ENCODE measurements at places on chromosomes 2 and 18. TPM values are rescaled to one million over a fixed set of nuclear protein-coding genes. Genes with fewer than 3 reads are reported as not detected.

Gene ORC4
- 20.6 TPM for polyA plus RNA-seq

DNA sequence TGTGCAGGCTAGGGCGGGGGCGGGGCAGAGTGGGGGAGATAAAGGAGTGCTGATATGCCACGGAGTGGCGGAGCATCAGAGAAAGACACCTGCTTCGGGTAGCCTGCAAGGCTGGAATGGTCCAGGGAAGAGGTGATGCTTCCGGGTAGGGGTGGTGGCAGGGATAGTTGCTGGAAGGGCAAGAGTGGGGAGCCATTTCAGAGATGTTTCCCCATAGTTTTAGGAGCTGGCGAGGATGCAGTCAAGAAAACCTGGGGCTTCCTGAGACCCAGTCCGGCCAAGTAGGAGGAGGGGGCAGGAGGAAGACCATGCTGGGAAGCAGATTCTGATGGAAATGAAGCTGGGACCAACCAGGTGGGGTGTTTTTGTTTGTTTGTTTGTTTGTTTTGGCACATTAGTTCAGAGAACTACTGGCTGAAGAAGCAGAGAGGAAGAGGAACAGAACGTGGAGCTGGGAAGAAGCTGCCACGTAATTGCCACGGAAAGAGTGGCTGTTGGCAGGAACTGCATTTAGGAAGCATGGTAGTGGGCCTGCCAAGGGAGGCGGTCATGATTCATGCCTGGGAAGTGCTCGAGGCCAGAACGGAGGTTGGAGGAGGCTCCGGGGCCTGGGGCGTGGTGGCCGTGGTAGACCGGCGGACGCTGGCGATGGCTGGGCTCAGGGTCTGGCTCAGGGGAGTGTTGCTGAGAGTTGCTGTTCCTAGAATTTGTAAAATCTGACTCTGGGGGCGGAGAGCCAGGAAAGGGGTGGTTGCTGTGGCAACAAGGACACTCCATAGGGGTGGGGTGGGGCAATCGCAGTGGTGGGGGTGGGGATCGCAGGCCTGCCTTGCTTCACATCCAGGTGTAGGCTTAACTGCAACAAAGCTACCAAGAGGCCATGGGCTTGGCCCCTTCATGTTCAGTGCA is 8.6 kb upstream of the INPP5D start:
- no peaks in the 10 kb centered on the region for H3K4me1 ChIP-seq
- DNase-seq, result peak; percentile 24
- peaks cover 38% of the 10 kb centered on the region for H3K27me3 ChIP-seq
- H3K36me3 ChIP-seq, result no peaks in the 10 kb centered on the region

- H3K36me3 ChIP-seq, result peaks cover 21% of the 10 kb centered on the region
- H3K4me1 ChIP-seq, result peaks cover 15% of the 10 kb centered on the region
- no peak for DNase-seq
- no peaks in the 10 kb centered on the region for H3K27me3 ChIP-seq
- no peak overlapping the region for H3K4me3 ChIP-seq
Measured at GRCh38 chr2:238855299-238855698, 7.4 kb downstream of the TWIST2 start.

Gene DNER
- polyA plus RNA-seq, result 0.20 TPM

All from IMR-90 (cell line).